Smooth muscle cell of trachea (primary cell): ENCODE measurements at places on chromosomes 2 and 18. TPM values are rescaled to one million over a fixed set of nuclear protein-coding genes. Genes with fewer than 3 reads are reported as not detected.

The PXDN gene
- total RNA-seq: 144 and 189 TPM in 2 replicates

The MATN3 gene
- 0.99 and 1.9 TPM in 2 replicates for total RNA-seq

The HAT1 gene
- 21.2 and 52.7 TPM in 2 replicates for total RNA-seq

The CYRIA gene
- 4.3 and 4.5 TPM in 2 replicates for total RNA-seq

The GCG gene
- total RNA-seq: not detected in 2 replicates

The RABL2A gene
- total RNA-seq: 6.1 and 9.9 TPM in 2 replicates

The FRZB gene
- total RNA-seq: 0.17 and 0.44 TPM in 2 replicates

The ZNF512 gene
- total RNA-seq: 30.9 and 42.0 TPM in 2 replicates

The IKZF2 gene
- 9.9 and 15.6 TPM in 2 replicates for total RNA-seq

The ITGB6 gene
- total RNA-seq: under 0.01 and 0.15 TPM in 2 replicates

The ANKRD30B gene
- total RNA-seq: 0.15 and 0.50 TPM in 2 replicates

The MRPL53 gene
- 47.3 and 48.0 TPM in 2 replicates for total RNA-seq

The PTMA gene
- 402 and 915 TPM in 2 replicates for total RNA-seq

The CHRNA1 gene
- total RNA-seq: not detected in 2 replicates

The BOK gene
- 17.2 and 31.4 TPM in 2 replicates for total RNA-seq

The SPOPL gene
- 8.6 and 14.7 TPM in 2 replicates for total RNA-seq

The SOWAHC gene
- total RNA-seq: 8.3 and 8.6 TPM in 2 replicates

The CYTIP gene
- total RNA-seq: not detected in 2 replicates

The KYNU gene
- total RNA-seq: 1.2 and 5.3 TPM in 2 replicates

The MROH2A gene
- total RNA-seq: not detected in 2 replicates

The DOK6 gene
- 1.5 and 5.6 TPM in 2 replicates for total RNA-seq

The WDR75 gene
- 39.4 and 51.1 TPM in 2 replicates for total RNA-seq

The NMUR1 gene
- under 0.01 and 0.17 TPM in 2 replicates for total RNA-seq

The FSHR gene
- total RNA-seq: not detected in 2 replicates

The REG3G gene
- not detected in 2 replicates for total RNA-seq

The ANTXR1 gene
- 39.4 and 45.7 TPM in 2 replicates for total RNA-seq

The PAX8 gene
- total RNA-seq: 0.87 and 1.5 TPM in 2 replicates
